Activated naive CD4-positive, alpha-beta T cell treated with anti-CD3 and anti-CD28 coated beads, Interleukin-2, amount 50 U/mL, for 16 hours (primary cell): ENCODE measurements at places on chromosomes 13 and 19.

GRCh38 chr13:99256709-99257108, 1.5 kb downstream of the GPR18 start:
- DNase-seq, result no peak

GRCh38 chr13:39959497-39960144, 304.2 kb downstream of the COG6 start:
- no peak for DNase-seq

DNA sequence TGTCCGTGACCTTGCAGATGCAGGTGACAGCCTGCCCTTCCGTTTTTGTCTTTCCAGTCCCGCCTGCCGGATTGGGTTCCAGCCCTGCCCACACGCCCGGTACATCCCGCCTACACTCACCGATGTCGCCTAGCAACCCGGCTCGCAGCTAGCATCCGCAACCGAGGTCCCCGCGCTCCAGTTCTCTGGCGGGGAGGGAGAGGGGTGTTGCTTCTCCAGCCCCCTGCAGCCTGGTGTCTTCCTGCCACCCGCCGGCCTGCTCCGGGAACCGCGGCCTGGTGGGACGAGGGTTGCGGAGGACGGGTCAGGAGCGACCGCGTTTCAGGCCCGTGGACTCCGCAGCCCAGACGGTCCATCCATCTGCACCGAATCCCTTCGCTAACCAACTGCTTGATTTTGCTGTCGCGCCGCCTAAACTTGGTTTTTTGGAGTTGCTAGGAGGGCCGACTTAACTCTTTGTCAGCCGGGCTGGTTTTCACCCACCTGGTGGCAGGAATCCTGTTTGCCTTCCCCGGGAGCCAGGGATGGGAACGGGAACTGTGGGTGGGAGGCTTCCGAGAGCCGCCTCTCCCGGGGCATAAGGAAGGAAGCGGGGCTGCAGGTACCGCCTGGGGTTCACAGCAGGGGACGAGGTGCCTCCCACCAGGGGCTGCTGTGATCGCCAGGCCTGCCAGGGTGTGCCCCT, 15.4 kb upstream of the MATK start:
- peak; percentile 55 for DNase-seq

DNA sequence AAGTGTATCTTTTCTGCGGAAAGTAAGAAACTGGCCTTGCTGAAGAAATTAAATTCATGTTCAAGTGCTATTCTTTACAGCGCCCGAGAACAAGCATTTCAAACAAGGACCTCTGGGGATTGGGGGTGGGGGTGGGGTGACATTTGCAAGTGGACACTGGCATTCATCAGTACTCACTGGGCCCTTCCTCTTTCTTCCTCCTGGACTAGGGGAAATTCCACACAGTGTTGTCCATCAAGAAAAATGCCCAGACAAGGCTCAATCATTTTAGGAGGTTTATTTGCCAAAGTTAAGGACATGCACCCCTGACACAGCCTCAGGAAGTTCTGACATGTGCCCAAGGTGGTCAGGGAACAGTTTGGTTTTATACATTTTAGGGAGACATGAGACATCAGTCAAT, 22.9 kb upstream of the OR10H1 start:
- DNase-seq, result no peak

GRCh38 chr19:58003174-58003828, 681 bp upstream of the ZNF606 start:
- no peak for DNase-seq

DNA sequence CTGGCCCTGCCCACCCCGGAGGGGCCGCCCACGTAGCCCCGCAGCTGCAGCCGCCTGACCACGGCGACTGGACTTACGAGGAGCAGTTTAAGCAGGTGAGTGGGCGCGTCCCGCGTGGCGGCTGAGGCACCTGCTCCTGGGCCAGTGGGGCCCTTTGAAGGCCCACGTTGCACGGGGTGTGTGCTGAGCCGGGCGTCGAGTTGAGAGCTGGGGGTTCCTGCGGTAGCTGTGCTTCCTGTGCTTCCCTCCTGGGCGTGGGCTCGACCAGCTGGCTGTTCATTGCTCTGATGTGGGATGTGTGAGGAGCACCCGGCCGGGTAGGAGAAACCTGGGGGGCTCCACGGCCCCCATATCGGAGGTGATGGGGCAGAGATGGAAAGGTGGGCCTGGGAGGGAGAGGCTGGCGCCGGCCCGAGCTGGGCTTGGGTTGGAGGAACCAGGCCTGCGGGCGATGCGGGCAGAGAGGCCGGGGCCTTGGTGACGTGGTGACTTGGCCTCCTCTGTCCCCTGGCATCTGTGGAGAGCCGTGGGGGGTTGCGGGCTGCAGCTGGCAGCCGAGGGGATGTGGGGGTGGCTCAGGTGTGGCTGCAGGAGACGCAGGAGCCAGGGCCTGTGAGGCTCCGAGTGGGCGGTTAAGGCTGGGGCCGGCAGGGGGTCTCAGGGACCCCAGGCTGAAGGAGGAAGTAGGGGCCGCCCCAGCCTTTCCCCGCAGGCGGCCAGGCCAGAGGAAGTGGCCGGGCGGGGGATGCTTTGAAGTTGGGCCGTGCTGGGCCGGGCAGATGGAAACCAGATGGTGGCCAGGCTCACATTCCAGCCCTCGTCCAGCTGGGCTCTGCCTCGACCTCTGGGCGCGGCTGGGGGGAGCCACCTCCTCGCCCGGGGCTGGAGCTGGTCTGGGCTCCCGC, 7.1 kb downstream of the ARID3A start:
- DNase-seq, result peak; percentile 40

DNA sequence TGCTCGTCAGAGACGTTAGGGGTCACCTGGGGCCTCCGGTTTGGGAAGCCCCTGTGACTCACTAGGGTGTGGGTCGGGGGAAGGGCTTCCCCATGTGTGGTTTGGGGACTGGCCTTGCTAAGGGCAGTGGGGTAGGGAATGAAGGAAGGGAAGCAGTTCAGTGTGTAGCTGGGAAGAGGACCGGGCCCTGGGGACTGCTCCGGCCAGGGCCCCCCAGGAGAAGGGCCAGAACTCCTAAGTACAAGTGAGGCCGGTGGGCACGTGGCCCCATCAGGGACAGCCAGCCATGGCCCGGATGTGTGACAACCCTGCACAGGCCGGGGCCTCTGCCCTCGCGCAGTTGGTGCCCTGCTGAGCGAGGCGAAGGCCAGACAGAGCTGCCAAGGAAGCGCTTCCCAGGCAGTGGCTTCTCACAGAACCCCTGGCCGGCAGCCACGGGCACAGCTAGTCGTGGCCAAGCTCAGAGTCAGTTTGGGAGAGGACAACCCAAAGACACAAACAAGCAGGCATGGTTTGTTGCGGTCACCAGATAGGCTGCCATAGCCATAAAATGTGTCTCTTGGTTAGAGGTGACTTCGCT, 25.7 kb downstream of the TEX29 start:
- no peak for DNase-seq

- DNase-seq, result no peak
Measured at GRCh38 chr13:99211421-99212035, 10.9 kb downstream of the UBAC2 start.

GRCh38 chr19:27966390-27966816, 1246.5 kb downstream of the UQCRFS1 start:
- DNase-seq, result no peak

DNA sequence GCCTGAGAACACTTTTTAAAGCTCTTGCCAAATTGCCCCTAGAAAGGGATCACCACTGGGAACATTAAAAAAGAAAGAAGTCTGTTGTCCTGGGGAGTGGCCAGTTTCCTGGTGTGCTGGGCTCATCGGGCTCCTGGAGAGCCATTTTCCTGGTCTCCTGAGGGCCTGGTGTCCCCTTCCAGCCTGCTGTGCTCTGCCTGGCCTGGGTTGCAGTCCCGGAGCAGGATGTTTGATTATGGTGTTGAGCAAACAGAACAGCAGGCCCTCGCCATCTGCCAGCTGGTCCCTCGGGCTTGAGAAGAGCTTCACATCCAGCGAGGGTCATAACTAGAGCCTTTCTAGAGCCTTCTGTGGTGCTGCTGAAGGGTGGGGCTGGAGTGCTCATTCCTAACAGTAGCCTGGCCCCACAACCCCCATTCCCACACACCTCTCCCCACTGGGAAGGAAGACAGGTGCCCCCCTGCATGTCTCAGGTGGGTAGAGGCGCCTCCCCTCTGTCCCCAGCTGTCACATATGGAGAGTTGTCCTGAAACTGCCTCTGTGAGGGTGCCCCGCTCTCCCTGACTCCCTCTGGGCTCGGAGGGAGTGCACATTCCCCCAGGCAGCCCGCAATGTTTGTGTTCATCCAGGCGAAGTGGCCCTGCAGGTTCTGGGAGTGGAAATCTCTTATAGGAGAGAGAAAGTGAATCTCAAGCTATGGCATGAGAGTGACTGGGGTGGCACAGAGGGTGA, 151.1 kb downstream of the SIPA1L3 start:
- DNase-seq, result no peak

GRCh38 chr13:72556945-72557344, 170.5 kb downstream of the MZT1 start:
- no peak for DNase-seq

- no peak for DNase-seq
Measured at GRCh38 chr13:98482476-98483444, 94.1 kb downstream of the STK24 start.

GRCh38 chr13:38538422-38538821, 148.5 kb upstream of the FREM2 start:
- no peak for DNase-seq

- DNase-seq, result no peak
Measured at GRCh38 chr19:37251308-37252229, 33.6 kb downstream of the ZNF383 start.

GRCh38 chr19:52398081-52398441, 412 bp downstream of the ZNF528 start:
- DNase-seq, result peak; percentile 13

- DNase-seq, result peak; percentile 44
Measured at GRCh38 chr19:47697863-47698609, 15.2 kb upstream of the EHD2 start.

- no peak for DNase-seq
Measured at GRCh38 chr13:113838711-113839201, 25.1 kb downstream of the GAS6 start.

DNA sequence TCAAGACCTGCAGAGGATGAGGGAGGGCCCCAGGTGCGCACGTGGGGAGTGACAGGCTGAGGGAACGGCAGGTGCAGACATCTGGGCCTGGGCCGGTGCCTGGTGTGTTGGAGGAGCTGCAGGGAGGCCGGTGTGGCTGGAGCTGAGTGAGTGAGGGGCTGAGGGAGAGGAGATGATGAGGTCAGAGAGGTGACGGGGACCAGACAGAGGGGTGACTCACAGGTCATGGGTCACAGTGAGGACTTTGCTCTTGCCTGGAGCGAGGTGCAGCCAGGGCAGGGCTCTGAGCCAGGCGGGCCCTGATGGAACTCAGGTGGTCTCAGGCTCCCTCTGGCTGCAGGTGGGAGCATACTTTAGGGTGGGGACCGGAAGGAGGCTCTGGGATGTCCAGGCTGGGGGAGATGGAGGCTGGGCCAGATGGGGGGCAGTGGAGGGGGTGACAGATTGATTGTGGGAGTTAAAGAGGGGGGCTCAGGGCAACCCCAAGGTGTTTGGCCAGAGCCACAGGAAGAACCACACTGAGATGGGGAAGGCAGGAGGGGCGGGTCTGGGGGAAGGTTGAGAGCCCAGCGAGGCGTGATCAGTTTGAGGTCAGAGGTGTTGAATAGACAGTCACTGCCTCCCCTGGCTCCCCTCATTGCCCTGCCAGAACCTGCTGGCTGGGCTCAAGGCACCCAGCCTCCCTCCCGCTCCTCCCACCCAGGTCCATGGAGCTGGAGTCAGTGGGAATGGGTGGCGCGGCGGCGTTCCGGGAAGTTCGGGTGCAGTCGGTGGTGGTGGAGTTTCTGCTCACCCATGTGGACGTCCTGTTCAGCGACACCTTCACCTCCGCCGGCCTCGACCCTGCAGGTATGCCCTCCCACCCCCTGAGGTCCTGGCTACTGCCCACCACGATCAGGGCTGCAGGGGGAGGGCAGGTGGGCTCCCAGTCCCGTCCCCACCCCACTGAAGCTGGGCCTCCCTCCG, 8.4 kb downstream of the ARHGAP33 start:
- DNase-seq, result no peak

GRCh38 chr13:69202996-69203395, 904.6 kb upstream of the ATXN8OS start:
- no peak for DNase-seq
